Central memory CD8-positive, alpha-beta T cell (primary cell): ENCODE measurements at places on chromosomes 1 and 21.
A peak's percentile ranks its signal among the peaks of the same experiment; 100 is the strongest.

DNA sequence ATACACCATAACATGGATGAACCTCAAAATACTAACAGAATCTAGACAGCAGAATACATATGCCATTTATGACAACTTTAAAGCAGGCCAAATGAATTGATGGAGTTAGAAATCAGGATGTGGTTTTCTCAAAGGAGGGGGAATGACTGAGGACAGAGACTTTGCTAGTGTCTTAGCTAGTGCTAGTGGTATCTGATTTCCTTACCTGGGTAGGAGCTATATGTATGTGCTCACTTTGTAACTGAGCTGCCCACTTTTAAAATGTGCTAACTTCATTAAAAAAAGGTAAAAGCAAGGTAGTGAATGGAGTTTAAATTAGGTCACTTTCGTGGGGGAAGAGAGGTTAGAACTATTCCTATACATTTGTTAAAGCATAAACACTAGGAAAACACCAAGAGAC, 2.6 kb downstream of the GTF2B start:
- H3K4me1 ChIP-seq: peaks cover 30% of the 10 kb centered on the region
- H3K36me3 ChIP-seq: peaks cover 50% of the 10 kb centered on the region
- H3K27me3 ChIP-seq: no peaks in the 10 kb centered on the region
- peak overlapping the region; percentile 64 for H3K4me3 ChIP-seq

DNA sequence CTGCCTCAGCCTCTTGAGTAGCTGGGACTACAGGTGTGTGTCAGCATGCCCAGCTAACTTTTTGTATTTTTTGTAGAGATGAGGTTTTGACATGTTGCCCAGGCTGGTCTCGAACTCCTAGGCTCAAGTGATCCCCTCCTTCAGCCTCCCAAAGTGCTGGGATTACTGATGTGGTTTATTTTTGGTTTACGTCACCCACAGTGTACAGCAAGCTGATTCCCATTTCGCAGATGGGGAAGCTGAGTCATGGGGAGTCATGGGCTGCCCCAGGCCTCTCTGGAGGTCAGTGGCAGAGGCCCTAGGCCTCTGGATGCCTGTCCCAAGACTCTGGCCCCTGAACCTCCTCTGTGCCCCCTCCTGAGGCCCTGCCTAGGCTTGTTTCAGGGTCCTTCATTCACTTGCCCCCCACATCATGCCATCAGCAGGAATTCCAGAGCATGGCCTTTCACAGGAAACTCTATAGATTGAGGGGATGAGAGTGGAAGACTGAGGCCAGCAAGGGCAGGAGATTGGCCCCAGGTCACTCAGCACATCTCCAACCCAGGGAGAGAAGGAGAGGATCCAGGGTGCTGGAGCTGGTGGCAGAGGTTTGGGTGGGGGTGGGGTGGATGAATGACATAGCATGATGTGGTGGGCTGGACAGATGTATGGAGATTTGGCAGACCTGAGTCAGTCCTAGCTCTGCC, 266.0 kb downstream of the PTPRU start:
- DNase-seq: no peak
- peaks cover 92% of the 10 kb centered on the region for H3K27me3 ChIP-seq
- no peak overlapping the region for H3K4me3 ChIP-seq
- H3K27ac ChIP-seq: no peak overlapping the region
- no peaks in the 10 kb centered on the region for H3K36me3 ChIP-seq
- H3K4me1 ChIP-seq: no peaks in the 10 kb centered on the region

GRCh38 chr1:154595621-154596020, 12.4 kb downstream of the ADAR start:
- no peak overlapping the region for H3K27ac ChIP-seq
- peaks cover 78% of the 10 kb centered on the region for H3K36me3 ChIP-seq
- no peak for DNase-seq
- no peak overlapping the region for H3K4me3 ChIP-seq
- no peaks in the 10 kb centered on the region for H3K27me3 ChIP-seq

DNA sequence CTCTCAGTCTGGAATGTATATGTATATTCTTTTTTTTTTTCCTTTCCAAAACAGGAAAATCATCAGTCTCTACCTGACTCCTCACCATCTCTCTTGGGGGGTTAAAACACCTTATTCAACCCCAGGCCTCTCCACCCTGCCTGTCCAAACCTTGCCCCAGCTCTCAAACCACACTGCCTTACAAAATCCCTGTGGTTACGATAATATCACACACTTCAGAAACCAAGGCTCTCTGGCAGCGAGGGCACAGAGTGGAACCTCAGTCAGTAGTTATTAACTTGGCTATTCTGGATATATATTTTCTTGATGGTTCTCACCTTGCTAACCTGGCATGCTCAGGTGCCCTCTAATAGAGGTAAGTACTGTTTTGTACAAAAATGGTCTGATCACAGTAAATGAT, 24.7 kb downstream of the KIAA0040 start:
- no peak overlapping the region for H3K4me3 ChIP-seq
- H3K36me3 ChIP-seq: peaks cover 29% of the 10 kb centered on the region
- no peak for DNase-seq
- peak overlapping the region; percentile 49 for H3K27ac ChIP-seq

DNA sequence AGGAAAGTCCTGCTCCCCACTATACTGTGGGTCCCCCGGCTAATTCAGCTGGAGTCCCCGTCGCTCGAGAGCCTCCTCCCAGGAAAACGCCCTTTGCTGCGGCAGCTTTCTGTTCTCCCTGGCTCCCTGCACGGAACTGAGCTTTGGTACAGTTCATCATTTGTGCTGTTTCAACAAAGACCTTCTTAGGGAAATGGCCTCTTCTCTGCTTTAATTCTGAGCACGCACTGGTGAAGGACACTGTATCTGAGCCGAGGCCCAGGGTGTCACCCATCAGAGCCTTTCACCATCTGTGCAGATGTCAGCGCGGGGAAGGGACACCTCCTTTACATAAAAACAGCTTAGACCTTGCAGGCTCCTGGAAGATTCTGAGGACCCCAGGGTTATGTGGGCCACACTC, 13.5 kb upstream of the PEX10 start:
- H3K4me1 ChIP-seq: peaks cover 10% of the 10 kb centered on the region
- H3K27ac ChIP-seq: no peak overlapping the region
- DNase-seq: no peak
- no peaks in the 10 kb centered on the region for H3K36me3 ChIP-seq

DNA sequence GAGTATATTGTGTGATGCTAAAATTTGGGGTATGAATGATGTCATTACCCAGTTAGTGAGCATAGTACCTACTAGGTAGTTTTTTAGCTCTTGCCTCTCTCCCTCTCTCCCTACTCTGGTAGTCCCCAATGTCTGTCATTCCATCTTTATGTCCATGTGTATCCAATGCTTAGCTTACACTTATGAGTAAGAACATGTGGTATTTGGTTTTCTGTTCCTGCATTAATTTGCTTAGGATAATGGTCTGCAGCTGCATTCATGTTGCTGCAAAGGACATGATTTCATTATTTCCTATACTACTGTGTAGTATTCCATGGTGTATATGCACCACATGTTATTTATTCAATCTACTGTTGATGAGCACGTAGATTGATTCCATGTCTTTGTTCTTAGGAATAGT, 54.4 kb upstream of the NEGR1 start:
- H3K4me1 ChIP-seq: no peaks in the 10 kb centered on the region
- no peak for DNase-seq
- no peak overlapping the region for H3K27ac ChIP-seq
- H3K36me3 ChIP-seq: no peaks in the 10 kb centered on the region
- H3K27me3 ChIP-seq: no peaks in the 10 kb centered on the region
- no peak overlapping the region for H3K4me3 ChIP-seq

DNA sequence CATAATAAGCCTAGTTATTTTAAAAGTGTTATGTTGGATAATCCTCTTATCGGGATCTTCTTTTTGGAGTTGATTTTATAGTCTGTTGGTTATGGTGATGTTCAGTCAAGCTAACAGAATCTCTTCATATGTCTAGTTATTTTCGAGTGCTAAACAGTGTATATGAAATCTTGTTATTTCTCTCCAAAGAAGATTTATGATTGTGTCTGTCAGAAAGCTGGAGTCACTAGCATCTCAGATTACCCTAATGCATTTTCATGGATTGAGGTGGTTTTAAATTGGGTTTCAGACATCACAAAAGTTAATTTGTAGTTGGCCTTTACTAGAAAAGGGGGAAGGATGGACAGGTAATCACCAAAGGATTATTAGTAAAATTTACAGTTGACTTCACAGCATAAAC, 13.3 kb downstream of the MAEL start:
- DNase-seq: no peak
- no peak overlapping the region for H3K4me3 ChIP-seq
- no peaks in the 10 kb centered on the region for H3K36me3 ChIP-seq
- H3K27me3 ChIP-seq: peaks cover 41% of the 10 kb centered on the region
- no peaks in the 10 kb centered on the region for H3K4me1 ChIP-seq
- H3K27ac ChIP-seq: no peak overlapping the region
